ENCODE measurements at places on chromosomes 11 and 22. TPM values are rescaled to one million over a fixed set of nuclear protein-coding genes. Genes with fewer than 3 reads are reported as not detected.

The NCAM1 gene
- 0.58 TPM for polyA plus RNA-seq

The RGL4 gene
- polyA plus RNA-seq: 37.0 TPM

DNA sequence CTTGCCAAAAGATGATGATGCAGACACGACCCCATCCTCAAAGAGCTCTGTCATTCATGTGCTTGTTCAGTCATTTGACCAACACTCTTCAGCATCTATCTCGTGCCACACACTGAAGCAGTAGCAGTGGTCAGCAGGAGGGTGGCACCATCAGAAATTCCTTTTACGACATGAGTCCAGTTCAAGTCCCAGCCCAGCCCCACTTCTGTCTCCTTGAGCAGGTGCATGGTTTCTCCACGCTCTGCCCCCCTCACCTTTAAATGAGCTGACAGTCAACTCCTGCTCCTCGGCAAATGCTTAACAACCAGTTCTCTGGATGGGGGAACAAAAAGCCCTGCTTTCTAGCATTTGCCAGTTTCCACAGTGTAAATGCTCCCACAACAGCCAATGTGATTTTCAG is 60.9 kb downstream of the SYN3 start:
- H3K4me3 ChIP-seq: no peak overlapping the region
- no peaks in the 10 kb centered on the region for H3K27me3 ChIP-seq
- peak overlapping the region; percentile 57 for H3K27ac ChIP-seq
- H3K36me3 ChIP-seq: no peaks in the 10 kb centered on the region
- DNase-seq: no peak

DNA sequence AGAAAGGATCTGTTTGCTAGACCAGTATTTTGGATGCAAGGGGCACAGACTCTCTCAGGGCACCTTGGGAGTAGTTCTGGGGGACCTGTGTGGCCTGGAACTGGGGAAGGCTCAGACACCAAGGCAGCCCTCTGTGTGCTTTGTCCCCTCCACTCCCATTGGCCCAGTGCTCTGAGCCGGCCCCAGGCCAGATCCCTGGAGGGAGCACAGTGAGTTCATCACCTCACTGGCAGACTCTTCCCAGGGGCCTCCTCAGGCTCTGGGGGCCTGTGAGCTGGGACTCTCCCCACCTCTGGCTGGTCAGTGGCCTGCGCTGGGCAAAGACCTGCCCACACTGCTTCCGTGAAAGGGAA is 51.7 kb downstream of the CHRDL2 start:
- H3K4me3 ChIP-seq: no peak overlapping the region
- no peaks in the 10 kb centered on the region for H3K36me3 ChIP-seq
- H3K27me3 ChIP-seq: no peaks in the 10 kb centered on the region
- H3K4me1 ChIP-seq: no peaks in the 10 kb centered on the region
- no peak overlapping the region for H3K27ac ChIP-seq

- no peak overlapping the region for H3K4me3 ChIP-seq
- no peak for DNase-seq
- H3K36me3 ChIP-seq: peaks cover 17% of the 10 kb centered on the region
- no peaks in the 10 kb centered on the region for H3K27me3 ChIP-seq
Observed at GRCh38 chr11:20122131-20122530, 38.1 kb downstream of the DBX1 start.

The VPREB1 gene
- polyA plus RNA-seq: 0.11 TPM

DNA sequence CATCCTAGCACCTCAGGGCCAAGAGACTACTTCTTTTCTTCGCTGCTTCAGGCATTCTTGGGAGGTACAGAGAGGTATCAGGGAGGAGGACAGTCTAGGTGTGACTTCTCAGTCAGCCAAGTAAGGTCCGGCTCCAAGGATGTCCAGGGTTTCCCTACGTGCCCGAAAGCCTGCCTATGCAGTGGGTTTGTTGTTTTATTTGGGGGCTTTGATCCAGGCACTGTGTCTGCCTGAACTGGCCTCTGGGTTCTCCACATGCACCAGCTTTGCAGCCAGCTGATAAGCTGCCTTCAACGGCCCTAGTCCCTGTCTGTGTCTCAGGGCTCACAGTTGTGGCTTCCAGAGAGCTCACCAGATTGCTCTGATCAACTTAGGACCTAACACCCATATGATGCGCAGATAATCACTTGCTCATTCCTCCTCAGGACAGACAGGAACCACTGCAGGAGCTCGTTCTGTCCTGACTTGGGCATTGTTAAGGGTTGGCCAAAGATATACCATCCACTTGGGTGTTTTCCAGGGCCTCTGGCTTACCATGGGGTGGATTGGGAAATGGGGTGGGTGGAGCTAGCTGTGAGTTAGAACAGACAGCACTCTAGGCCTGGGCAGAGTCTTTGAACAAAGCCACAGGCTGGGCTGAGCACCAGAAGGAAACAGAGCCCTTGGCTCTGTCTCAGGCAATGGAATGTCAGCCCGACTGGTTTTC is 45.5 kb upstream of the CRYBB3 start:
- DNase-seq: peak; percentile 64
- no peaks in the 10 kb centered on the region for H3K4me1 ChIP-seq
- peak overlapping the region; percentile 75 for H3K27ac ChIP-seq

DNA sequence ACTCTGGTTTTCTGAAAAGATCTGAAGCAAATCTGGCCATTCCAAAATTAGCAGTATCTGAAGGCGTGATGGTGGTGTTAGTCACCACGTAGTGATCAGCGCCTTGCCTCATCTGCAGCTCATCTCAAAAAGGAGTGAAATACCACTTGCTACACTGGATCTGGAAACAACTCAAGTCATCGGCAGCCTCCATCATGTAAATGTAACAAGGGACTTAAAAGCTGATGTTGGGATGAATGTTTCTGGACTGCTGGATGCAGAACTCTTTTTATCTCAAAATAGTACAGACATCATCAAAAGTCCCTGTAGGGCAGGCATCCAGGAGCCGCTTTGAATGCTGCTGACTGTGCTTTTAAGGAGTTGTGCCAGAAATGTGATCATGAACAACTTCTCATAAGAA is 14.1 kb upstream of the APLP2 start:
- H3K36me3 ChIP-seq: no peaks in the 10 kb centered on the region
- H3K27me3 ChIP-seq: peaks cover 2% of the 10 kb centered on the region
- no peak overlapping the region for H3K27ac ChIP-seq
- no peaks in the 10 kb centered on the region for H3K4me1 ChIP-seq
- DNase-seq: peak; percentile 80

GRCh38 chr22:49097171-49097925 is 730.3 kb downstream of the BRD1 start:
- no peaks in the 10 kb centered on the region for H3K36me3 ChIP-seq
- H3K27ac ChIP-seq: no peak overlapping the region
- H3K4me1 ChIP-seq: no peaks in the 10 kb centered on the region
- H3K27me3 ChIP-seq: peaks cover 3% of the 10 kb centered on the region
- DNase-seq: no peak

The ELFN2 gene
- 1.6 TPM for polyA plus RNA-seq

DNA sequence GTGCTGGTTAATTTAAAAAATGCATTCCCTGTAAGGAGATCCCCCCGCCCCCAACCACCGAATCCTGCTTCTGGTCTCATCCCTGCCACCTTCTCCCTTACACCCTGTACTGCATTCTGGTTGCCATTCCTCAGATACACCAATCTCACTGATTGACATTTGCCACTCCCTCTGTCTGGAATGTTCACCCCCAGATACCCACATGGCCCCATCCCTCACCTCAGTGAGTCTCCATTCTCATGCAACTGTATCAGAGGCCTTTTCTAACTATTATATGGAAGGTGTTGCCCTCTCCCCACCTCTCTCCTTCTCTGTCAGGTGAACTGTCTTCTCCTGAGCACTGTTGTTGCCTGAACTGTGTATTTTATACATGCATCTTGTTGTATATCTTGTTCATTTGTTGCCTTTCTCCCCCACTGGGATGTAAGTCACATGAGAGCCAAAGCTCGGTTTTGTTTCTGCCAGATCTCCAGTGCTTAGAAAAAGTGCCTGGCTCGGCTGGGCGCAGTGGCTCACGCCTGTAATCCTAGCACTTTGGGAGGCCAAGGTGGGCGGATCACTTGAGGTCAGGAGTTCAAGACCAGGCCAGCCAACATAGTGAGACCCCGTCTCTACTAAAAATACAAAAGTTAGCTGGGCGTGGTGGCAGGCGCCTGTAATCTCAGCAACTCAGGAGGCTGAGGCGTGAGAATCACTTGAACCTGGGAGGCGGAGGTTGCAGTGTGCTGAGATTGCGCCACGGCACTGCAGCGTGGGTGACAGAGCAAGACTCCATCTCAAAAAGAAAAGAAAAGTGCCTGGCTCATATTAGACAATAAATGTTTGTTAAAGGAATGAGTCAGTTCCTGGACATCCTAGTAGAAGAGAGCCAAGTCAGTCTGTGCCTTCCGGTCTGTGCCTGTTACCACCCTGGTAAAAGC is 61.0 kb downstream of the TNRC6B start:
- peaks cover 4% of the 10 kb centered on the region for H3K36me3 ChIP-seq
- H3K27ac ChIP-seq: peak overlapping the region; percentile 44
- no peak overlapping the region for H3K4me3 ChIP-seq

GRCh38 chr11:70247710-70248072 is 22.8 kb upstream of the PPFIA1 start:
- DNase-seq: no peak
- H3K36me3 ChIP-seq: no peaks in the 10 kb centered on the region
- H3K27ac ChIP-seq: no peak overlapping the region

DNA sequence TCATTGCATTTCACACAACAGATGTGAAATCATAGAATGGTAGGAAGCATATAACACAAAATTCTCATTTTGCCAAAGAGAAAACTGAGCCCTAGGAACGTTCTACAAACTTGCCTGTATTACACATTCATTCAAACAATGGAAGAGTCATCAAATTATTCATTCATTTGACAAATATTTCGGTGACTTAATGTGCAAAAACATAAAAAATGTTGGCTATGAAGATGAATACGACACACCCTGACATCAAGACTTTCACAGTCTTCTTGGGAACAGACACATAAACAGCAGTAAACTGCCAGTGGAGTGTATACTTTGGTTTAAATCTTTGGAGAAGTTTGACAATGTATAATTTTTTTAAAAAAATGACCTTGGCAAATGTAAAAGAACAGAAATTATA is 20.4 kb upstream of the C11orf87 start:
- DNase-seq: no peak
- H3K27ac ChIP-seq: no peak overlapping the region
- H3K36me3 ChIP-seq: no peaks in the 10 kb centered on the region

DNA sequence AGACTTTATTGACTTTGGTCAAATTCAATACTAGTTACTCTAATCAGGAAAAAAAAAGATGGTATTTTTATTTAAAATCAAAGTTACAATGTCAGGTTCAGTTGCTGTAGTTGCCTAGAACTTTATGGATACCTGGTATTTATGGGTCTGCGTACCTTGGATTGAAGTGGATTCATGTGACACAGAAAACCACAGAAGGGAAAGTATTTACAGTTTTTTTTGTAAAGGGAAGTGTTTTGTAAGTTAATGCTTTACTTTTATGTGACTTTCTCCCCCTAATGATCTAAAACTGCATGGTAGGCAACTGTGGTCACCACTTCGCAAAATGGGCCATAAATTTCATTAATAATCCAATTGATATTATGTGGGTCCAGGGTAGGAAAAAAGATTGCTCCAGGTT is 65.2 kb upstream of the ADA2 start:
- H3K36me3 ChIP-seq: no peaks in the 10 kb centered on the region
- no peak overlapping the region for H3K4me3 ChIP-seq
- no peaks in the 10 kb centered on the region for H3K4me1 ChIP-seq
- H3K27ac ChIP-seq: no peak overlapping the region
- no peaks in the 10 kb centered on the region for H3K27me3 ChIP-seq
- no peak for DNase-seq

DNA sequence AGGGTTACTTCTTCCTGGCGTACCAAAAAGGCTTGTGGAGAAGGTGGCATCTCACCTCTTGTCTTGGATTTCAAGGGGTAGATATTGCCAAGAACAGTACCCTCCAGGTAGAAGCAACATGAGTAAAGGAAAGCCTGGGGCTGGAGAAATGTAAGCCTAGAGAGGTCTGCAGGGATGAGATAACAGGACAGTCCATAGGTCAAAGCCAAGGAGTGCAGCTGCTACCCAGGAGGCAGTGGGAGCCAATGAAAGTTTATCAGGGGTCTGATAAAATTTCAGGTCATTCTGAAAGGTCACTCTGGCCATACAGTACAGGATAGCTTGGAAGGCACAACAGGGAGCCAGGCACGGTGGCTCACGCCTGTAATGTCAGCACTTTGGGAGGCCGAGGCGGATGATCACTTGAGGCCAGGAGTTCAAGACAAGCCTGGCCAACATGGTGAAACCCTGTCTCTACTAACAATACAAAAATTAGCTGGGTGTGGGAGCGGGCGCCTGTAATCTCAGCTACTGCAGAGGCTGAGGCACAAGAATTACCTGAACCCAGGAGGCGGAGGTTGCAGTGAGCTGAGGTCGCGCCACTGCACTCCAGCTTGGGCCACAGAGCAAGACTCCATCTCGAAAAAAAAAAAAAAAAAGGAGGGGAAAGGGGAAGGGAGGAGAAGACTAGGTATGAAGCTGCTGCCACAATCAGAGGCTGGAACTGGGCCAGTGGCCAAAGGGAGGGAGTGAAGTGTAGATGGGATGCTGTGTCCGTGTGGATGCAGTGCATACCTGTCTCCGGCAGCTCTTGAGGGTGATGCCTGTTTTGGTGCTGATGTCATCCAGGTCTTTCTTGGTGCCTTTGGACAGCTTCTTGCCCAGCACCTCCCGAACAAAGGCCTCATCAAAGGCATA is 1.2 kb downstream of the FIBP start:
- no peak for DNase-seq
- peaks cover 26% of the 10 kb centered on the region for H3K36me3 ChIP-seq
- H3K27me3 ChIP-seq: no peaks in the 10 kb centered on the region
- H3K4me1 ChIP-seq: peaks cover 5% of the 10 kb centered on the region
- H3K4me3 ChIP-seq: no peak overlapping the region

DNA sequence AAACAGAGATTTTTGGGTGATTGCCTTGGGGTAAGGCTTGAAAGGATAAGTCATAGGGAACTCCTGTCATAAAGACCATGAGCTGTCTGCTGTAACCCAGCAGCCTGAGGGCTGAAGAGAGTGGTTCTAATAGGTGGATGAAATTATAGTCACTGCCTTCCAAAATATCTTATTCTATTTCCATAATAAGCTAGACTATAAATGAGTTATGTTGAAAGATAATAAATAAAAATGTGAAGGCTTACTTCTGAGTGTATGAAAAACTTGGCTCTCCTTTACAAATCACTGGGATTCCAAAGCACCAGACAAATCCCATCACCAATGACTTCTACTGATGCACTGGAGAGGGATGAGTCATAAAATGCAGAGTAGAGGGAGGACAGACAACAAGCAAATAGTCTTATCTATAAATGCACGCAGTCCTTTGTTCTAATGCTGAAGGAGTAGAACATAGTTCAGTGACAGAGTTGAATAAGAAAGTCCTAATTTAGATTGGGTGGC is 775.0 kb upstream of the LRRC4C start:
- no peaks in the 10 kb centered on the region for H3K27me3 ChIP-seq
- no peak overlapping the region for H3K4me3 ChIP-seq
- H3K27ac ChIP-seq: no peak overlapping the region
- no peaks in the 10 kb centered on the region for H3K4me1 ChIP-seq
